Left kidney (tissue), 8 donors: ENCODE measurements at places on chromosomes 7 and 10. TPM values are rescaled to one million over a fixed set of nuclear protein-coding genes. Genes with fewer than 3 reads are reported as not detected.

MYPN gene
- polyA plus RNA-seq = 0.03 TPM

ZNF727 gene
- 0.32 TPM for polyA plus RNA-seq

ELMO1 gene
- 9.8 TPM for polyA plus RNA-seq

LEP gene
- polyA plus RNA-seq = 0.53 TPM

WEE2 gene
- 0.58 TPM for polyA plus RNA-seq

SPDYE9 gene
- polyA plus RNA-seq = 1.5 TPM

ACSL5 gene
- 4.7 TPM for polyA plus RNA-seq

UCN3 gene
- 1.0 TPM for polyA plus RNA-seq

TBL2 gene
- polyA plus RNA-seq = 39.0 TPM
